Left lung (tissue), 14 donors: ENCODE measurements at places on chromosomes 7 and 10. TPM values are rescaled to one million over a fixed set of nuclear protein-coding genes. Genes with fewer than 3 reads are reported as not detected.
A peak's percentile ranks its signal among the peaks of the same experiment; 100 is the strongest.

Gene CCL24
- total RNA-seq = 1.7 TPM

DNA sequence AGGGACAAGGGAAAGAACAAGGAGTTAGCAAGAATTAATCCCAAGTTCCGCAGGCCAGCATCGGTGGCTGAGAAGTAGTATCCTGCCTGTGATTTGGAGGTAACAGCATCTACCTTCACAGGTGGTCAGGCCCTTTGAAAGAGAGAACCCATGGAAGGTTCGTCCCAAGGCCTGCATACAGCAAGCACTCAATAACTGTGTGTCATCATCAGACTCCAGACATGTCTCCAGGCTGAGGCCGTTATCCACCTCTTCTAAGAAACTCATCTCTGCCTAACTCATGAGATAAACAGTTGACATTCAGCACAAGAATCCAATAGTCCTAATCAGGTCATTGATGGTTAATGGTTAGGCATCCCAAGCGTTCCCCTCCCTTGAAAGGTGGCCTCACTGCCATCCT lies 45.0 kb downstream of the CTBP2 start:
- DNase-seq = no peak

- DNase-seq = no peak
These were observed 710.0 kb downstream of the LRMDA start for GRCh38 chr10:76141376-76141775.

- no peak for DNase-seq
These were observed 67.9 kb upstream of the NFKB2 start for GRCh38 chr10:102327641-102328040.

- peak; percentile 40 for DNase-seq
These were observed 687 bp downstream of the EPDR1 start for GRCh38 chr7:37920849-37921805.

DNA sequence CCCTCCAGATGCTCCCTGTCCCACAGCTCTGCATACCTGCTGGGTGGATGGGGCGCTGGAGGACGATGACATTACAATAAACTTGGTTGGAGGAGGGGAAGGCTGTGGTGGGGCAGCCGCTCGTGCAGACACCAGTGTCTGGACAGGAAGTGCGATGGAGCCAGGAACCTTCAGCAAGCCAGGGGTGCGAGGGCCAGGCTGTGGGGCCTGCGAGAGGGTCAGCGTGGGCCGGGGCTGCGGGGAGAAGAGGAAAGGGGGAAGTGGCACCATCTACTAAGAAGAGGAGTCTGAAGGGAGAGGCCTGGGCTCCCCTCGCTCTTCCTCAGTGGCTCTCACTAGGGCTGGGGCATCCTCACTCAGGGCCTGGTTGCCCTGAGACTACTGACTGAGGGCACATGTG lies 6.4 kb downstream of the AP4M1 start:
- DNase-seq = no peak

- DNase-seq = no peak
These were observed 21.6 kb upstream of the TSPAN33 start for GRCh38 chr7:129122751-129123509.

DNA sequence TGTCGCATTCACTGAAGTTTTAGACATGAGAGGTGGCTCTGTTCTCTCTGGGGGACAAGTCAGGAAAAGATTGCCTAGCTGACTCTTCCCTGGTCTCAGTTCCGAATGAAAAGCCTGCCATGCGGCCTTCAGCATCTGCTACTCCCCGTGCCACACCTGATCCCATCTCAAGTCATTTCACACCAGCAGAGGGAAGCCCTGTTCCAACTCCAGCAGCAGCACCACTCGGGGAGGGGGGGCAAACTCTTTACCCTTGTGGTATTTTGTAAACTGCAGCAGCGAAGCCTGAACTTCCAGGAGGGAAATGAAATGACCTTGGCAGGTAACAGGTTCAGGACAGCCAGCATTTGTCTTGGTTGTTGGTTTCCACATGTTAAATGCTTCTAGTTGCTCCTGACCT lies 13.8 kb downstream of the LRRC4 start:
- DNase-seq = no peak

- DNase-seq = no peak
These were observed 205.4 kb downstream of the ARHGAP12 start for GRCh38 chr10:31723106-31723750.

DNA sequence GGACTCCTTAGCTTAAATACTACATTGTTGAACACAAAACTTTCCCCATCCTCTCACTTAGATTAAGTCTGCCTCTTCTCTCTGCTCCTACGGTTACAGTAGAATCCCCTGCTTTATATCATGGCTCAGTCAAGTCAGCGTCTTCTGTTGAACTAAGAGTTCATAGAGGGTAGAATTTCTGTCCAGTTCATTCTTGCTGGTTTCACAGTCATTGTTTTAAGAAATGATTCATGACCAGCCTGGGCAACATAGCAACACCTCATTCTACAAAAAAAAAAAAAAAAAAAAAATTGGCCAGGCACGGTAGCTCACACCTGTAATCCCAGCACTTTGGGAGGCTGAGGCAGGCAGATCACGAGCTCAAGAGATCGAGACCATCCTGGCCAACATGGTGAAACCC lies 3.7 kb upstream of the ZFYVE27 start:
- DNase-seq = no peak

GRCh38 chr10:30817541-30817940 lies 188.0 kb upstream of the LYZL2 start:
- no peak for DNase-seq

Gene TRIP6
- 84.9 TPM for total RNA-seq

GRCh38 chr10:82358486-82359099 lies 483.6 kb downstream of the NRG3 start:
- DNase-seq = no peak

Gene CTAGE15
- total RNA-seq = 0.29 TPM

DNA sequence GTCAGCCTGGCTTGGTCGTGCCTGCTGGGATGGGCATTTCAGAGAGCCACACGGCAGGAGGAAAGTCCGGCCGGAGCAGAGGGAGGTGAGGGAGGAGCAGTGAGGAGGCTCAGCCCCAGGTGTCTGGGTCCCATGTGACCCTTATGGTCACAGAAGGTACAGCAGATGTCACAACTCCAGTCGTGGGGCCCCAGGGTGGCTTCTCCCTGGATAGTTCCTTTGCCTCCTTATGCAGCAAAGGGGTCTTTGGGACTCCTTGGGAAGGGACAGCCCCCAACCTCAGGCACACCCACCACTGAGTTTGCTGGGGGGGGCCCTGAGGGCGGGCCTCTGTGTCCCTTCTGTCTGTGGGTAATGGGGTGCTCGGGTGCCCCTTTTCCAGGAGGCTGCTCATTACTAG lies 19.6 kb upstream of the PRKAG2 start:
- no peak for DNase-seq
